ENCODE measurements at places on chromosomes 7 and 10. TPM values are rescaled to one million over a fixed set of nuclear protein-coding genes. Genes with fewer than 3 reads are reported as not detected.

WNT8B gene
- not detected for total RNA-seq

BAMBI gene
- total RNA-seq: 10.4 TPM

DNA sequence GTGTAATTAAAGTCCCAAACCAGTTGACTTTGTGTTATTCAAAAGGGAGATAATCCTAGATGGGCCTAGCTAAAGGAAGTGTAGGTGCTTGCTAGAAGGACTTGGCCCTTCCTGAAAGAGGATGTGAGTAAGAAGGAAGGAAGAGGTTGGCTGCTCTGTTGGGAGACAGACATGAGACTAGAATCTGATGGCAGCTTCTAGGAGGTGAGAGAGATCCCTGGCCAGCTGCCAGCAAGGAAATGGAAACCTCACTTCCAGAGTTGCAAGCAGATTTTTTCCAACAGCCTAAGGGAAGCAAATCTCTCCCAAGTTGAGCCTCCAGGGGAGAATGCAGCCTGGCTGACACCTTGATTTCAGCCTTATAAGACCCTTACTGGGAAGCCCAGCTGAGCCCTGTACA, 368.4 kb upstream of the ZMIZ1 start:
- DNase-seq: no peak

DNA sequence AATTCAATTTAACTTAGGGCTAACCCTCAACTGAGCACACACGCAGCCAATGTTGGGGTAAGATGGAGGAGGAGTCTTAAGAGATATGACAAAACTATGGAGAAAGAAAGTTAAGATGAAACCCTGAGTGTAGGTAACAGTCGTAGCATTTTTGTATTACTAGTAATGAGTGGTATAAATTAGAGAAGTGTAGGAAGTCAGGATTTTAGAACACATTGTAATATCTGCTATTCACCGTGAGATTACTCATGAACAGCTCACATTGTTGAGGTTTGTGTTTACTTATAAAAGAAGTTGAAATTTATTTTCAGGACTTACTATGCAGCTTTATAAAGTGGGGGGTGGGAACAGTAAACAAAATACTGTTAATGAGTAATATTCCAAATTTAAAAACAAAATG, 107.2 kb downstream of the ARHGAP21 start:
- no peak for DNase-seq

CUZD1 gene
- 0.69 TPM for total RNA-seq

GRCh38 chr7:100099452-100099851, 1.7 kb downstream of the MCM7 start:
- no peak for DNase-seq

DNA sequence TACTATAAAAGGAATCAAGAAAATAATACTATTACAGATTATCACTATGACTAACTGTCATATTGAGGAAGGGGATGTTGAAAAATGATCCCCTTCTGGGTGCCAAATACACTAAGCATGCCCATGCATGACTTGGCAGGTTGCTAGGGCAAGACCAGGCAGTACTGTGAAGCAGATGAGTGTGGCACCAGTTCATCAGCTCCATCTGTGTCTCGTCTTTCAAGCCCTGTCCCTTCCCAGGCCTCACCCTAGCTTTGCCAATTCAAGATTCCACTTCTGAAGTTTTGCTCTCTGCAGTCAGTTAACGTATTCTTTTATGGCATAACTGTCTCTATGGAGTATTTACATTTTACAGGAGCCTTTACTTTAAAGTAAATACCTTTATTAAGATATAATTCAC, 135.6 kb upstream of the HPS1 start:
- no peak for DNase-seq

GRCh38 chr10:76621886-76622620, 1015.6 kb downstream of the KCNMA1 start:
- DNase-seq: no peak

- peak; percentile 83 for DNase-seq
Observed at GRCh38 chr7:118003476-118003875, 130.2 kb upstream of the CTTNBP2 start.

DNA sequence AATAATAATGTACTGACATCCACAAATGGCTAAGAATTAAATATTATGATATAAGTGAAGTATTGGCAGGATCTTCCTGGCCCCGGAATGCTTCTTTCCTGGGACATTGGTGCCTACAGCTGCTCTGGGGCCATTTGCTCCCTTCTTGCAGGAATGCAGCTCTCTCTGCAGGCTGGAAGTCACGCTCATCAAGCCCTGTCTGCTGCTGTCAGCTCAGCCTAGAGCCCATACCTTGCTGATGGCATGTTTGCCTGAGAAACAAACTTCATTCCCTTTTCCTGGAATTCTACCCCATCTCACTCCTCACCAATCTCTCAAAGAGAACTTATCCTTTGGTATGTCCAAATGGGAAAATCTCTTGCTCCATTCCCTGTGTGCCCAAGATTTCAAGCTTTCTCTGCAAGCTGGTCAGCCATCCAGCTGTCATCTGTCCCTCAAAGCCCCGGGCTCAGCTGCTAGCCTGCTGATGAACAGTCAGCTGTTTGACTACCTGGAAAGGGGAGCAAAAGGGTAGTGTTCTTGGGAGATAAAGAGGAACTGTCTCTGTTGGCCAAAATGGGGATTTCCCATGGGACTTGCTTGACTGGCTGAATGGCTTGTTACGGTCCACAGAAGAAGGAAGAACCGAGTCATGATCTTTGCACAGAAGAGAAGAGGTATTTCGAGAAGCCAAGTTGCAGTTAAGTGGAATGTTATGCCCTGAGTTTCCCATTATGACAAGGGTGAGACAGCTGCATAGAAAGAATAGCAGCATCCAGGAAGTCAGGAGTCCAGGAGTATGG, 12.0 kb upstream of the RASSF4 start:
- DNase-seq: peak; percentile 86

DNA sequence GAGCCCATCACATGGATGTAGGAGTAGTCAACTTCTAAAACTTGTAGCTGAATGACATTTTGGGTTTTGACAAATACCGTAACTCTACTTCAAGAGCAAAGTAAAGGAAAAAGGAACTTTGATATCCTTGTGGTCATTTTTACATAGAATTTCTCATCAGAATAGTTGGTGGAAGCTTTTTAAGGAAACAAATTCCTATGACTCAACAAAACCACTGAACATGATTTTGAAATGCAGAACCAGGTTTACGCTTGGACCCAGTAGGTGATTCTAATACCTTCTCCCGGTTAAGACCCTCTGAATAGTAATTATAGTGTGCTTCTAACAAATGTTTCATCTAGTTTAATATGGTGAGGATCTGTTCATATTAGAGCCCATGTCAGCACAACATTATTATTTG, 307.8 kb downstream of the GPR37 start:
- peak; percentile 90 for DNase-seq

- no peak for DNase-seq
Observed at GRCh38 chr7:26944501-26945358, 80.3 kb upstream of the SKAP2 start.

SPDYE9 gene
- total RNA-seq: not detected

GRCh38 chr10:91601212-91601611, 31.7 kb downstream of the PPP1R3C start:
- DNase-seq: no peak
